ENCODE measurements at places on chromosomes 6 and 20.

DNA sequence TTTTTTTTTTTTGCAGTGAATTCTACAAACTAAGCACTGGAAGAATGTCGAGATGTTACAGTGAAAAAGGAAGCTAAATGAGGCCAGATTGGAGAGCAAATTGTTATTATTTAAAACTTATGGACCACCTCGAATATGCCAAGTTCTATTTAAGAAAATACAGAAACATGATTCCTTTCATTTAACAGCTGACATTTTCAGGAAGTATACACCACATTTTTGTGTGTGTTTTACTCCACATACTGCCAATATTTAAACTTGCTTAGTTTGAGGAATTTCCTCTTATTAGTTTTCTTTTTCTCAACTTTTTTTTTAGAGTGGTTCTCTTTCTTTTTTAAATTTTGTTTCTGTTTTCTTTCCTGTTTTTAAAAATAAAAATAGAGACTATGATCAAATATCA lies 37.0 kb upstream of the GCLC start:
- DNase-seq, result no peak

DNA sequence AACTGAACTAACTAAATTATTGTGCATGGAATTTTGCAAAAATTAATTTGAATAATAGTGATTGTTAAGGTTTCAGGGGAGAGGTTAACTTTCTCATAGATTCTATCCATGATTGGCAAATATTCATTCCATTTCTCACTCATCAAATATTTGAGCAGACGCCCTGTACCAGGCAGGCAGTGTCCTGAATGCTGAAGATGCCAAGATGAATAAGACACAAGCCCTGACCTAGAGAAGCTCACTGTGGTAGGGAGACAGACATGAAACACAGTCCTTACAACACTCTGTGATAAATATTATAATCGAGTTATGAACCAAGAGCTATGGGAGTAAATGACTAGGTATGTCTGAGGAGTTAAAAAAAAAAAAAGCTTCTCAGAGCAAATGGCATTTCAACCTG lies 18.4 kb upstream of the ID4 start:
- DNase-seq, result no peak

- DNase-seq, result no peak
These were observed 117.8 kb upstream of the NXT1 start for GRCh38 chr20:23232679-23233308.

GRCh38 chr20:45300961-45301360 lies 5.7 kb upstream of the RBPJL start:
- no peak for DNase-seq

- DNase-seq, result no peak
These were observed 54.9 kb upstream of the AIG1 start for GRCh38 chr6:143005816-143006215.

DNA sequence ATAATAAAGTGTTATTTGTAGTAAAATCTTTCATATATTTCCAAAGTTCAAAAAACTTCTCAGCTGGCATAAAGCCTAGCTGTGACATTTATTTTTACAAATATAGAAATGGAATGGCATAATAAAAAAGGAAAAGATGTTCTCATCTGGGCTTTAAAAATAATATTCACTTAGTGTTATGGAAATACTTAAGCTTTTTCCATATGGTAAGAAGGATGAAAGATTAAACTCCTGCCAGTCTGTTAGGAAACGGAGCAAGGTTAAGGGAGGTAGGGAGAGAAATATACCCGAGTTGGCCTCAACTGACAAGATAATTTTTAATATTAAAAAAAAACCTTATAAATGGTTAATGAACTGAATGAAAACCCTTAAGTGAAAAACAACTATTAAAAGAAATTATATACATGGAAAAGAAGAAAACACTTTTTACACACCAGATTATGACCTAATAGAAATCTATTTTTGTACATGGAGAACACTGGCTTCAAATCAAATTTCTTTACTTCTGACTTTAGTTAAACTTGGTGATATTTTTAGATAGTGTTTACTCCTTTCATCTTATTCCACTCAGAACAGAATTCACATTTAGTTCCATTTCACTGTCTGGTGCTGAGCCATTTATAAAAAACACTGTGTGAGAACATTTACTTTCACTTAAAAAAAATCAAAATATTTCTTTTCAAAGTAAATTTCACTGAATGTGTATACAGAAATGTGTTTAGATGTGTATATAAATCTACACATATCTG lies 137.0 kb downstream of the DST start:
- no peak for DNase-seq

DNA sequence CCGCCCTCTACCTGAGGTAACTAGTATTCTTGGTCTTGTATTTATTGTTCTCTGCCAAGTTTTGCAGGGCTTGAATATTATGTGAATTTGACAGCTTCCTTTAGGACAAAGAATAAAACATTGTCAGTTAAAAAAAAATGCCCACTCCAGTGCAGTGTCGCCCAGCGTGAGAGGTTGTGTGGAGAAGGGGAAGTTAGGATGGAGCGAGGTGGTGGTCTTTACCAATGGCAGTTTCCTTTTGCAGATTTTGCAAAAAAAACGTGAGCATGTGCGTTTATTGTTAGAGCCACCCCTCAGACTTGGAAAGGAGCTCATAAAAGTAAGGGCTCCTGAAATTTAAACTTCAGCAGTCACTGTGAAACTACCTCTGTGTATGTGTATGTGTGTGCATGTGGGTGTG lies 28.3 kb downstream of the UST start:
- DNase-seq, result no peak

- no peak for DNase-seq
These were observed 71.7 kb downstream of the SNX5 start for GRCh38 chr20:17896771-17897369.

GRCh38 chr6:92545861-92546260 lies 873.5 kb downstream of the EPHA7 start:
- no peak for DNase-seq

DNA sequence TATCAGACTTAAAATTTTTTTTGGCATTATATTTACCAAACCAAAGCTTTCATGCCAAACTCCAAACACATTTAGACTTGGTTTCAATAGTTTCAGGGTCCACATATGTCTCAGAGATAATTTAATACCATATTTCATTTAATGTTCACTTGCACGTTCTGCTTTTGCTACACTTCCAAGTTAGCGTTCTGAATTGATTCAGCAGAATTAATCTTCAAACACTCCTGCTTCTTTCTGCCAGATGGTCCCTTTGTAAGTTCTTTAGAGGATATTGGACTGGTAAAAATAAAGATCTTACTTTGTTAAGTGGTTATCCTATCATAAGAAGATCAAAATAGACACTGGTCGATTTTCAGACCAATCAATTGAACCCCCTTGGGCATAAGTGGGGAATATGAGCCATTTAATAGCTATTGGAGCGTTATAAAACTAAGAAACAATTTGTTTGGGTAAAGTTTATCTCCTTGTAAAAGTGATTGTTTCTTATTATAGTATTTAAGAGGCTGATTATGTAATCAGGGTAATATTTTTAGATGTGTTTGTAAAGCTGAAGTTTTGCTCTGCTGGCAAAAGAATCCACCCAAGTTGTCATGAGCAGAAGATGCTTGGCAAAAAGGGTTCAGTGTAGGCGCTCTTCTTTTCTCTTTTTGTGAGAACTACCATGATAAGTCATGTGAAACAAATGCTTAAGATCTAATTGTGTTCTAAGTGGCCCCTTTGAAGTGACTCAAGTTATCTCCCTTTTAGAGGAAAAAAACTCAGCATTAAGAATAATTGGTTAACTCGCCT lies 92.2 kb downstream of the MCHR2 start:
- no peak for DNase-seq
